ENCODE measurements at places on chromosomes 5 and 9.

DNA sequence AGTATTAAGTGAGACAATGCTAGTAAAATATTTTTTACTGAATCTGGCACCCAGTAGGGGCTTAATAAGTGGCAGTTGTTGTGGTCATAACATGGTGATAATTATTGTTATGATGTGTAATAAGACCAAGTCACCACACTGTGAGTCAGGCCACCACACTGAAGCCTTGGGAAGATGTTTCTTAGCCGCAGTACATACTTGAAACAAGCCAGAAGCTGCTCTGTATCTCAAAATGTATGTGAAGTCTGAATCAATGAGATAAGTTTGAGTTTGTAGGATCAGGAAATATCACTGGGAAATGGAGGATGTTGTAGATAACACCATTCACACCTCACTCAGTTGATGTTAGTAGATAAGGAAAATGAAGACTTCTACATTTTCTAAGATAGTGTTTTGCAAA lies 51.3 kb upstream of the PTPN3 start:
- no peak for DNase-seq

DNA sequence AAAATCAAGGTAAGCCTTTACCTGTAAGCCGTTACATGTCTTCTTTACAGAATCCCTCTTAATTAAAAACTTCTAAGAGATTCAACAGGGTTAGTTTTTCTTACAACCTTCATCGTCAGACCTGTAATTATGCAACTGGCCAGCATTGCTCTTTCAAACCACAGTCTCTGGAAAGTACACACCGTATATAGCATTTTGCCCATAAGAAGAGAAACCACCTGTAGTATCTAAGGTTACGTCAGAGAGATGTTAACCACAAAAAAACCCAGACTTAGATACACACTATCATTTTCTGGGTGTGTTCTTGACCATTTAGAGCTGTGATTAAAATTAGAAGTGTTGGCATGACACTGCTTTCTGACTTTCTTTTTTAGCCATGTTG lies 140.0 kb downstream of the MUSK start:
- DNase-seq, result no peak

GRCh38 chr9:114619191-114619761 lies 8.2 kb downstream of the TMEM268 start:
- DNase-seq, result no peak

- DNase-seq, result no peak
These were observed 117.4 kb downstream of the MAT2B start for GRCh38 chr5:163622799-163623198.

GRCh38 chr5:5738797-5739489 lies 316.5 kb downstream of the ICE1 start:
- no peak for DNase-seq

GRCh38 chr5:91180506-91180905 lies 202.6 kb downstream of the ARRDC3 start:
- DNase-seq, result no peak

DNA sequence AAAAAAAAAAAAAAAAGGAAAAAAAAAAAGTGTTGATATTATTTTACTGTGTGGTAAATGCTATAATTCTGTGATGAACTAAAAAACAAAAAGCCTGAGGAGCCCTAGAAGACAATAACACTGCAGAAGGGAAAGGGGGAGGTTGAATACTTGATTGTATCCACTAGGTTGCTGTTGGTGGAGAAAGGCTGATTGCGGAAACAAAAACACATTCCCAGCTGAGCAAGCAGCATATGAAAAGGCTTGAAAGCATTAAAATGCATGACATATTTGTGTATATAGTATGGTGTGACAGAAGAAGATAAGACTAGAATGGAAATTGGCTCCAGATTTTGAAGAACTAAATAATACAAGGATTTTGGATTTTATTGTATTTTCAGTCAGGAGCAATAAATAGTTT lies 8.9 kb downstream of the RABGAP1 start:
- peak; percentile 33 for DNase-seq

GRCh38 chr5:168314735-168315411 lies 23.4 kb downstream of the WWC1 start:
- DNase-seq, result peak; percentile 98

DNA sequence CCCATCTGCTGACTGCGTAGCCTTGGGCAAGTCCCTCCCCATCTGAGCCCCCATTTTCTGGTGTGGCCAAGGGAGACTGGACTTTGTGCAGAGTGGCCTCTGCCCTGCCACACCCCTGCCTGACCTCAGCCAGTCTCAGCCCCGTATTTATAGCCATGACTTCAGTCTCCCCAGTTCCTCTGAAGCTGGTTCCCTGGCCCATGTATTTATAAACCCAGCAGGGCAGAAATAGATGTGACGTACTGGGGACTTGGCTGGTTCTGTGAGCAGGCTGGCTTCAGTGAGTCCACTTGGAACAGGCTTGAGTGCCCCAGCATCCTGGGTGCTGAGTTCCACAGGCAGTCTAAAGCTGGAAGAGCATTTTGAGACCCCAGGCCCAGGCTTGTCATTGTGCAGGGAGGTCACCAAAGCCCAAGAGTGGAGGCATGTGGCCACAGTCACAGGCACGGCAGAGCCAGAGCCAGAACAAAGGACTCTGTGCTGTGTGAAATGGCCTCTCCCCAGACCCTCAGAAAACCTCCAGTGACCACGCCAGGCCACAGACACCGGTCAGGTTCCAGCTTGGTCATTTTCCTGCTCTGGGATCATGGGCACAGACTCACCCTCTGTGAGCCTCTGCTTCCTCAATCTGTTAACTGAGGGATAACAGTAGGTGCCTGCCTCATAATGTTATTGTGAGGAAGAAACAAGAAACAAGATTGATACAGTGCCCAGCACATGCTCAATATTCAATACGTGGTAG lies 30.4 kb upstream of the SYNPO start:
- DNase-seq, result no peak

- DNase-seq, result no peak
These were observed 136.2 kb downstream of the FANCC start for GRCh38 chr9:95181226-95181818.

DNA sequence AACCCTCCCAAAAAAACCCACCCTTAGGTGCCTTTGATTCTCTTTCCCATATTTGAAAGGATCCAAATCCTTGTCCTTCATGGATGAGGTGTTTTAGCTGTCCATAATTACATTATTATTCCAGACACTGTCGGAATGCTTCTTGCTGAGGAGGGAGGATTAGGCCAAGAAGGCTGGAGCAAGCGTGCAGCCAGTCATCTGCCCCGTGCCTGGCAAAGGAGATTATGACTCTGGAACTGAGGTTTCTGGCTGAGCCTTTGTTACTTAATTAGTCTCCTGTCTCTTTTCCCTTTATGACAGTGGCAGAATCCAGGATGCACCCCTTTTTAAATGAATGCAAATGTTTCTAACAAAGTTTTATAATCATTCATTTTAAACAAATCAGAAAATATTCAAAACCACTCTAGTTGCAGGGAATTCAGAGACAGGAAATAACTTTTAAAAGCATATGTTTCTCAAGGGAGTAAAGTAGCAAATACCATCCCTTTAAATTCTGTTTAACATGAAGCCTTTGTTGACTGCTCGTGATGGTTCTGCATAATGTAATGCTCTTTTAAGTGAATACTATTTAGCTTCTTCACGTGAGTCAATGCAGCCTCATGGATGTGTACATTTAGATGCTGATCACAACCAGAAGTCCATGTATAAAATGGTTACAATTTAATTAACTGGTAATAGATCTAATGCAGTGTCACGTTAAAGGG lies 69.8 kb downstream of the GALNT10 start:
- DNase-seq, result peak; percentile 63

- DNase-seq, result peak; percentile 27
These were observed 22.0 kb upstream of the FREM1 start for GRCh38 chr9:14932231-14932630.

GRCh38 chr5:68243681-68244080 lies 28.1 kb downstream of the PIK3R1 start:
- DNase-seq, result no peak

DNA sequence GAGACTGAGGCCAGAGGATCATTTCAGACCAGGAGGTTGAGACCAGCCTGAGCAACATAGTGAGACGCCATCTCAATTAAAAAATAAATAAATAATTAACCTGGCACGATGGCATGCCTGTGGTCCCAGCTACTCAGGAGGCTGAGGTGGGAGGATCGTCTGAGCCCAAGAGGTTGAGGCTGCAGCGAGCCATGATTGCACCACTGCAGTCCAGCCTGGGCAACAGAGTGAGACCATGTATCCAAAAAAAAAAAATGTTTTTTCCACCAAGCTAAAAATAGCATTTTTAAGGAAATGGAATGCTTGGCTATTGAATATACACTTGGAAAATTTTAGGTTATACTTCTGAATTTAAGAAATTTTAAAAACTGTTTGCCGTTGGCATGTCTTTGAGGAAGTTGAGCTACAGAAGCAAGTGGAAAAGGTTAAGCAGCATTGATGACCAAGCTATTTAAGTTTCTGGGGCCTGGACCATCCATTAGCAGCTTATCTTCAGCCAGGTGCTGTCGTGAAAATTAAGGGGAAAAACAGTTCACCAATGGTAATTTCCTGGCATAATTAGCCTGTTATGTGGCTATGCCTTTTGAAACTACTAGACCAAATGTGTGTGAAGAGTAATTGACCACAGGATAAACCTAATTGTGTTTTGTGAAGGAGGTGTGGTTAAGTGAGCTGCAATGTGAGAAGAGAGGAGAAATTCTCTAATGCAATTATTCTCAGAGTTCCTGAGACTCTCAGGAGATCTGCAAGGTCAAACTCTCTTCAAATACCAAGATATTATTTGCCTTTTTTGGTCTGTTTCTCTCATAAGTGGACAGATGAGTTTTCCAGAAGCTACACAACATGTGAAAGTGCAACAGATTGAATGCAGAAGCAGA lies 21.0 kb downstream of the F2R start:
- DNase-seq, result no peak

DNA sequence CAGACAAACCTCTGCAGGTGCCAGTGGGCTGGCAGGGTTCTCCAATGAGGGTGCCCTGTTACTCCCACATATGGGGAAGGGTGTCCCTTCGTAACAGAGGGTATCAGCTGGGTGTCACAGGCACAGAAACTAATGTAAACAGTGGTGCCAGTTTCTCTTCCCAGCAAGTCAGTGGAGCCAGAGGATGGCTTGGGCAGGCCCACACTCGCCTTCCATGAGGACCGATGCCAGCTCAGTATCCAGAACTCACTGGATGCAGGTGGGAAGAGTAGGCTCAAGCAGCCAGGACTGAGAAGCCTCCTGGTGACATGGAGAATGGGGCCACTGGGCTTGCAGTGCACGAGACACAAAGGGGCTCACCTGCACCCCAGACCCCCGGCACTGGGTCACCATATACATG lies 30.4 kb downstream of the FSTL4 start:
- DNase-seq, result no peak

Measured in fibroblast of skin of scalp (primary cell).